Activated T-cell treated with anti-CD3 and anti-CD28 coated beads for 48 hours (primary cell): ENCODE measurements at places on chromosomes 16 and 17.

- DNase-seq: no peak
Measured at GRCh38 chr17:14372905-14373613, 72.2 kb downstream of the HS3ST3B1 start.

DNA sequence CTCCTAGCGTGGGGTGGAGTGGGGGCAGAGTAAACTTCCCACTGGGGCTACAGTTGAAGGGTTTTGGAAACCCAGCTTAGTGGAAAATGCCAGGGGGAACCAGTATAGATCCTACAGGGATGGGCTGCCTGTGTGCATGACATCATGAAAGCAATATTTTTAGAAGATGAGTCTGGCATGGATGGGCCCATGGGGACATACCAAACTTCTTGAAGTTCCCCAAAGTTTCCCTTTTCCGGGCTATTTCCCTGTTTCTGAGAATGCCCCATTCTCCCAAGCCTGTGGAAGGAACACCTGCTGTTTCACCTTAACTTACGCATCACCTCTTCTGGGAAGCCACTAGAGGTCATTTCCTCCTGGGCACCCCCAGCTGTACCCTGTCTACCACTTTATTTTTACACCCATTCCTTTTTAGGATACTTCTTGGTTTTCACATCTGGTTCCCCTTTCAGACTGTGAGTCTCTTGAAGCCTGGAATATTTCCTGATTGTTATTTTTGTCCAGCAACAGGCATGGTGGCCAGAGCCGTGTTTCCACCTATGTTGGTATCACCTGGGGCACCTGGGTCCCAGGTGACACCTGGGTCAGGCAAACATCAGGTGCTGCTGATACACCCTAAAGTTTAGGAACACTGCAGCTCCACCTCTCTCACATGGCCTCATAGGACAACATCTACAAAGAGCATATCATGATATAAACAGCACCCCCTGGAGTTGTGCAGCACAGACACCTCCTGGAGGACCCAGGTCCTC, 9.8 kb downstream of the SOCS3 start:
- DNase-seq: no peak

- no peak for DNase-seq
Measured at GRCh38 chr16:12998361-12999085, 97.1 kb downstream of the SHISA9 start.

- no peak for DNase-seq
Measured at GRCh38 chr16:67861877-67862276, 11.0 kb upstream of the EDC4 start.

GRCh38 chr17:31092475-31093064, 2.2 kb upstream of the NF1 start:
- DNase-seq: no peak

GRCh38 chr16:24523569-24523968, 15.8 kb upstream of the RBBP6 start:
- DNase-seq: no peak

DNA sequence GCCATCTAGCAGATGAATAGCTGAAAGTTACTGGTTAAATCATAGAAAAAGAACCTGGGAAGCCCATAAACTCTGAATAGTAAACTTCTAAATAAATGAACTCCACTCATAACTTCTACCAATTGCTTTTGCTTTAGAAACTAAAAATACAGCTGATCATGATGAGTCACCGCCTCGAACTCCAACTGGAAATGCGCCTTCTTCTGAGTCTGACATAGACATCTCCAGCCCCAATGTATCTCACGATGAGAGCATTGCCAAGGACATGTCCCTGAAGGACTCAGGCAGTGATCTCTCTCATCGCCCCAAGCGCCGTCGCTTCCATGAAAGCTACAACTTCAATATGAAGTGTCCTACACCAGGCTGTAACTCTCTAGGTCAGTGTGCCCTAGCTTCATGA, 9.7 kb downstream of the KAT7 start:
- no peak for DNase-seq

DNA sequence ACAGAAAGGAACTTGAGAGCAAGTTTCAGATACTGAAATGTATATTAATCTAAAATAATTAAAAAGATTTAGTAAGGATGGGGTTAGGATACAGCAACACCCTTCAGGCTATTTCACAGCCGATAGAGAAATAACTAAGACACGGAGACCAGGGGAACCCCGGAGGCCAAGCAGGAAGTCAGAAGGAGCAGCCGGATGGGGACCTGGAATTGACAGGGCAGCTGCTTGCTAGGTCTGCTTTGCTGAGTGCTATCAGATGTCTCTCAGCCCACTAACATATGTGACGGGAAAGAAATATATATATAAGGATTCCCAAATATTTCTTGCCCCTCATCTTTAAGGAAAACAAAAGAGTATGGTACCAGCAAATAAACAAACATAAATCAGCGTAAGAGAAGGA, 154.1 kb upstream of the CDH5 start:
- DNase-seq: no peak

GRCh38 chr16:25570131-25570530, 121.6 kb upstream of the HS3ST4 start:
- DNase-seq: no peak

- DNase-seq: no peak
Measured at GRCh38 chr17:30413109-30413508, 34.4 kb downstream of the CPD start.

DNA sequence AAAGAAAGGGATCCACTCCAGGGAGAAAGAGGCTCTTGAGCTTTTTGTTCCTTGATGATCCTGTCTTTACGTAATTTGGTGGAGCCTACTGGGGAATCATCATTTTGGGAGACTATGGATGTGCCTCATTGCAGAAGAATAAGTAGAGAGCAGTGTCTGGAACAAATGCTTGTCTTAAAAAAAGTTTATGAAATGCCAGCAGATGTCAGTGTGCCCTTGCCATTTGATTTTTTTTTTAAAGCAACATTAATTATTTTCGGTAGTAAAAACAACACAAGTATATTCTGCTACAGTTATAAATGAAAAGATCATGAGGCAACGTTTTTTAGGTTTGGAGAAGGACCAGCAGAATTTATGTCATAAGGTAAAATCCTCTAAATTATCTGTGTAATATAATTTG, 934.8 kb upstream of the EEF2KMT start:
- DNase-seq: no peak

DNA sequence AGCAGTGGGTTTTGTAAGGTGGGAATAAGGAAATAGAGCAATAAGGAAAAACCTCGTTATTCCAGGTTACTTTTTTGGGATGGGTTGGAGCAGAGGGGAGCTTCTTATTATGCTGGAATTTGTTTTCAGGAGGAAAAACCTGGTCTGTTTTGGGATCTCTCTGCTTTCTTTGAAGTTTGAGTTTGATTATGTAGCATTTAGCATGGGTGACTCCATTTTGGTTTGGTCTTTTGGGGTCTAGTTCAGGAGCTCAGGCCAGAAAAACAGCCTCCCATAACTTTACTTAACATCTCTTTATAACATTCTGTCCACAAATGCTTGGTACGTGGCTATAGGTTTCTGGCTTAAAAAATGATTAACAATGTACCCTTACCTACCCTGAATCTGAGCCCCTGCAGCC, 8.5 kb upstream of the ZG16 start:
- no peak for DNase-seq

GRCh38 chr17:64063088-64063487, 42.7 kb upstream of the ICAM2 start:
- no peak for DNase-seq

DNA sequence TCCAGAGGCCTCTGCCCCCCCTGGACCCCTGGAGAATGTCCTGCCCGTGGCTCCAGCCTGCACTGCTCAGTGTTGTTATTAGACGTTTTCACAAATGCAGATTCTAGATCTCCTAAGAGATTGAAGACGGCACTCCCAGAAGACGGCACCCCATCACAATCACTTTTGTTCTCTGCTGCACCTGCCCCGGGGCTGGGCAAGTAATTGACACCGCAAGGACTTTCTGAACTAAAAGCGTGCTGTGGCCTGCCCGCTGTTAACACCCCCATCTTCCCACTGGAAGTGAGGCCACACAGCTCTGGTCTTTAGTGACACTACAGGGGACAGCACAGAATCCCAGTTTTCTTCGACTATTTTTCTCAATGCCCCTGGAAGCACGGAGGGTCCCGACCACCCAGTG, 256.9 kb downstream of the ENGASE start:
- DNase-seq: no peak

- no peak for DNase-seq
Measured at GRCh38 chr17:51992864-51993416, 165.6 kb downstream of the CA10 start.

- no peak for DNase-seq
Measured at GRCh38 chr16:69106491-69107315, 1.2 kb downstream of the HAS3 start.
